ENCODE measurements at places on chromosomes 2 and 18. TPM values are rescaled to one million over a fixed set of nuclear protein-coding genes. Genes with fewer than 3 reads are reported as not detected.
A peak's percentile ranks its signal among the peaks of the same experiment; 100 is the strongest.

- DNase-seq, result no peak
Measured at GRCh38 chr2:11375689-11376027, 31.2 kb upstream of the ROCK2 start.

DNA sequence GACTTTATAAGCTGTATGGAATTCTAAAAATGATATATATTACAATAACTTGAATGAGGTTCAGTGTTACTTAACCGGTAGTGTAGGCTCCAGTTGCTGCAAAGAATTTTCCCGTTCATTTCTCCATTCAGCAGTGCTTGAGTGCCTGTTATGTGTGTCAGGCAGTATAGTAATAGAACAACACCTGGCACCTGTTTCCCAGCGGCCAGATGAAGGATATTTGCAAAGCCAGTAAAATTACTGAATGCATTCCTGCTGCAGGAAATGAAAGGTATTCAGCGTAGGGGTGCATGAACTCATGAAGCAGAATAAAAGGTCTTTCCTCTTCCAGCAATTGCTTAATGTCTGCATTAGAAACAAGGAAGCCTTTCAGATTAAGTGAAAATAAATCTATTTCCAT lies 18.8 kb downstream of the YPEL5 start:
- DNase-seq, result no peak

GRCh38 chr2:200159357-200159707 lies 147.2 kb upstream of the SPATS2L start:
- no peak for DNase-seq

- no peak for DNase-seq
Measured at GRCh38 chr2:16245481-16246054, 305.2 kb downstream of the MYCN start.

DNA sequence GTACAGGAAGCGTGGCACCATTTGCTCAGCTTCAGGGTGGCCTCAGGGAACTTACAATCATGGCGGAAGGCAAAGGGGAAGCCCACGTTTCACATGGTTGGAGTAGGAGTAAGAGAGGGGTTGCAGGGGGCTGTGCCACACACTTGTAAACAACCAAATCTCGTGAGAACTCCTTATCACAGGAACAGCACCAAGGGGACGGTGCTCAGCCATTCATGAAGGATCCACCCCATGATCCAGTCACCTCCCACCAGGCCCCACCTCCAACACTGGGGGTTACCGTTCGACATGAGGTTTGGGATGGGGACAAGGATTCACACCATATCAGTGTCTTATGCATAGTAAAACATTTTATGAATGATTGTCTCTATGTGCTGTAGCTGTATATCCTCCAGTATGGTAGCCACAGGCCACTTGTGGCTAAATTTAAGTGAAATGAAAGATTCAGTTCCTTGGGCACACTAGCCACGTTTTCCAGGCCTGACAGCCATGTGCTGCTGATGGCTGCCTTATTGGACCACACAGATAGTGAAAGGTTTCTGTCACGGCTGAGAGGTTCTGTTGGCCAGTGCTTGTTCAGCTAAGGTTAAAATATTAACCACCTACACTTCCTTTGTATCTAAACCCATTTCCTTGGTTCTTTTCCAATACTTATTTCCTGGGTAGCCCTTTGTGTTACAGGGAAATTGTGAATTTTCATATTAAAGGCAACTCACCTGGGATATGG lies 77.3 kb downstream of the AGAP1 start:
- DNase-seq, result no peak

GRCh38 chr2:10157293-10157692 lies 34.8 kb downstream of the RRM2 start:
- no peak for DNase-seq

DNA sequence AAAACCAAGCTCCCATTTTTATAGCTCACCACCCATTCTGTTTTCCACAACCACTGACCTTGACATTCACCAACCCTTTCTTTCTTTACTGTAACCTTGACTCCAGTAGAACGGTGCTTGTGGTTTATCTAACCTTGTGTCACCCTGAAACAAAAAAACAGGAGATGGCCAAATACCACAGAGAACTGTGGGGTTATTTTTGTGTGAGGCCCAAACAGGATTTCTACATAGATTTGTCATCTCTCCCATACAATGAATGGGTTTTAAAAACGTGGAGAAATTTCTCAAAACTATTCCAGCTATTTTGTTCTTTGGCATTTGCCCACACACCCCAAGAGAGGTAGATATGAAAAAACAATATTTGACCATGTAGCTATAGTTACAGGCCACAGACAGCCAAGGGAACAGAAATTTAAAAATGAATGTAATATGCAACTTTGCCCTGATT lies 231.3 kb upstream of the TANK start:
- no peak for DNase-seq

DNA sequence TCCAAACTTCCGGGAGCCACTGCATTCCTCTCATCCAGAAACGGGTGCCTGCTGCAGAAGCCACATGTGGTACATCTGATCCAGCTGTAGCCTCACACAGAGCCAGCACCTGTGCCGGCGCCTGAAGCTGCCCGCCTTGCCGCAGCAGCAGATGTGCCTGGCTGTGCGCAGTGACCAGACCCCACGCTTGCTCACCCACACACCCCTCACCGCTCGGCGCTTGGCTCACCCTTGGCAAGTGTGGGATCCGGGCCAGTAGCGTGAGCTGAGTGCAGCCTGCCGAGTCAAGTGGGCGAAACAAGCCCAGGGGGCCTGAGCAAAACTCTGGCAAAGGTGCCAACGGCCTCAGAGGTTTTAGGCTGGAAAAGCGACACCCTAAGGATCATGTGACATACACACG lies 220.1 kb upstream of the TMEFF2 start:
- no peak for DNase-seq

DNA sequence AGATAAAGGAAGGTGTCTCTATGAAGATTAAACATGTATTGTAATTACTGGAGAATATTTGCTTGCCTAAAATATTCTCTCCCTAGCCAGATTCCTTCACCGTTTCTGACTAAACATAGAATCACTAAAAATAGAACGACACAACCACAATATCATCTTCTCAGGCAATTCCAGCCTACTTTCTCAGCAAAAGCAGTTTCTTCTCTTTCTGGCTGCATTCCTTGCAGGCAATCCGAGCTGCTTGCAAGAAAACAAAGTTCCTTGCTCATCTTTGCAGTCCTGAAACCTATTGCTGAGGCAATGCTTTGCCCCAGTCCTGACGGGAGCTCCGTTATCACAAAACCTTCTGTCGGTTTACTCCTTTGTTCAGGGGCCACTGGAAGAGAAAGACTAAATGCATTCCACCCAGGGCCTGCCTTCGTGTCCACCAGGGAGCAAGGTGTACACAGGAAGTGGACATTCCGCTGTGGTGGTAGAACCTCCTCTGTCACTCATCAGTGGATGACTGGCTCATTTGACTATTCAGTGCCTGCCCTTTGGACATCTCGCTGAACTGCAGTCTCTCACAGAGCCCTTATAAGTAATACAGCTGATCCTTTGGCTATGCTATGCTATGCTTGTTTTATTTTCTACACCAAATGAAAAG lies 239.2 kb upstream of the DOK6 start:
- DNase-seq, result no peak

- DNase-seq, result peak; percentile 79
Measured at GRCh38 chr2:150485114-150485870, 2.2 kb downstream of the RND3 start.

DNA sequence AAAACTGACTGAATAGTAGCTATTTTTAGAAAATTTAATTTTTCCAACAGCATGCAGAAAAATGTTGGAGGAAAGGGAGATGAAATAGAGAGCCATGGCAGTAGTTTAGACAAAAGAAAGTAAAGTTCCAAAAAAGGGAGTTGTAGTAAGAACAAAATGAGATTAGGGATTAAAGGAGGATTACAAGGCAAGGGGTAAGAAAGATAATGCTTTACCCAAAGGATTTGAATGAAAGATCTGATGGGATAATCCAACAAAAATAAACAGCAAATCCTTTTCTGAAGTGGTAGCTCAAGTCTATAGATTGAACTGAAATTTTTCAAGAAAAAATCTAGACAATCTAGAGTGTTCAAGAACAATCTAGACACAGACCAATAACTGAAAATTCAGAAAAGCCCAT lies 644.3 kb upstream of the FSHR start:
- DNase-seq, result no peak

DNA sequence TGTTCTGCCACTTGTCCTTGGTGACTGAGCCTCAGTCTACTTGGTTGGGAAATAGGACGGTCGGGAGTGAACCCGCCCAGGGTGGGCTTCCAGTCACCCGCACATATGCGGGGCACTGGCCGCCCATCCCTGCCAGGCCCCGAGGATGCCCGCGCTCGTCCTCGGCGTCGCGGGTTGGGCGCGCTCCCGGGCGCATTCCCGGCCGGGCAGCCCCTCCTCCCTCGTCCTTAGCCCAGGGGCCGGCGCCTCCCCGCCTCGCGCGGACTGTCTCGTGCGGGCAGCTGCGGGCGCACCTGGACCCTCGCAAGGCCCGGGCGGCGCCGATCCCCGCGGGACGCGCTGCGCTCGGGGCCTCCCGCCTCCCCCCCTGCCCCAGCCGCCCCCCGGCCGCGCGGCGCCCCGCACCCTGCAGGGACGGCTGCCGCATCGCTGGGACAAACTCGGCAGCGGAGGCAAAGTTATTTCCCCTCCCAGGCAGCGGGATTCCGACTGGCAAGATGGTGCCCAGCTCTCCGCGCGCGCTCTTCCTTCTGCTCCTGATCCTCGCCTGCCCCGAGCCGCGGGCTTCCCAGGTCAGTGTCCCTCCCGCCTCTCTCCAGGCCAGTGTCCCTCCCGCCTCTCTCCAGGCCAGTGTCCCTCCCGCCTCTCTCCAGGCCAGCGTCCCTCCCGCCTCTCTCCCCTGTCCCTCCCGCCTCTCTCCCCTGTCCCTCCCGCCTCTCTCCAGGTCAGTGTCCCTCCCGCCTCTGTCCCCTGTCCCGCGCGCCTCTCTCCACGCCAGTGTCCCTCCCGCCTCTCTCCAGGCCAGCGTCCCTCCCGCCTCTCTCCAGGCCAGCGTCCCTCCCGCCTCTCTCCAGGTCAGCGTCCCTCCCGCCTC lies at the start of gene FBLN7:
TSS of gene FBLN7 (plus strand) at position 227 of the 874 bp plus-strand sequence. CDS start at position 498, 271 bp downstream.
- no peak for DNase-seq

DNA sequence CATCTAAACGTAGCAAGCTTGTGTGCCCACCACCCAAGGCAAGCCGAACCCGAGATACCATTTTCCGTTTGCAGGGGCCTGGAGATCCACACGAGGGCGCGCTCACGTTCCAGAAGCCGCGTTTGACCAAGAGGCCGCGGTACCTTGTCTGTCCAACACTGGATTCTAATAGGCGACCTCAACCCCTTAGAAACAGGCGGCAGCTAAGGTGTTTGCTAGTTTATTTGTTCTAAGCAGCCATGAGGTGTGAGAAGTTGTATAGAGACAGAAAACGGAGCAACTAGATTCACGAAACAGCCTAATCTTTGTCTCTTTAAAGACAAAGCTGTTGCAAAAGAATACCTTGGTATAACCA lies 4.2 kb downstream of the HOXD11 start:
- peak; percentile 92 for DNase-seq

DNA sequence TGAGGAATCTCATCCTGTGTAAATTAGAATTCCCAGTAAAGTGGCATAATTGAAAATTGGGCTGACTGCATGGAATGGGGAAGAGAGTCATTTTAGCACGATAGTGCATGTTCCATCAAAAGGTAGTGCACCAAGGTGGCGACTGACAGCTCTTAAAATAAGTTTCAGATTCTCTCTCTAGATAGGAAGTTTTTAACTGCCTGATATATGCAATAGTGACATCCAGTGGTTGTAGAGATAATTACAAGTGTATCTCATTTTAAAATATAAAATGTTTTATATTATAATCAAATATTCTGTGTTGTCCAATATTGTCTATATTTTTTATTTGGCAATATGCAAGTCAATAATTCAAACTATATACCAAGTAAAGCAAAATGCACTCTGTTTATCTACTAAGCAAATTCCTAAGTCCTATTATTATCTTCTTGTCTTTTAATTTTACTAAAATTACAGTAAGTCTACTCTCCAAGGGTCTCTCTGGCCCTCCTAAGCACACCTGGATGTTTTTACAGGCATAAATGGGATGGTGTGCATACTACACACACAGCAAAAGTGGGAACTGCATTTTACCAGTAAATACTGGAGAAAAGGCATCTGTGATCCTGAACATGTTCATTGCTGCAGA lies 397.7 kb upstream of the HNRNPA3 start:
- DNase-seq, result no peak

DNA sequence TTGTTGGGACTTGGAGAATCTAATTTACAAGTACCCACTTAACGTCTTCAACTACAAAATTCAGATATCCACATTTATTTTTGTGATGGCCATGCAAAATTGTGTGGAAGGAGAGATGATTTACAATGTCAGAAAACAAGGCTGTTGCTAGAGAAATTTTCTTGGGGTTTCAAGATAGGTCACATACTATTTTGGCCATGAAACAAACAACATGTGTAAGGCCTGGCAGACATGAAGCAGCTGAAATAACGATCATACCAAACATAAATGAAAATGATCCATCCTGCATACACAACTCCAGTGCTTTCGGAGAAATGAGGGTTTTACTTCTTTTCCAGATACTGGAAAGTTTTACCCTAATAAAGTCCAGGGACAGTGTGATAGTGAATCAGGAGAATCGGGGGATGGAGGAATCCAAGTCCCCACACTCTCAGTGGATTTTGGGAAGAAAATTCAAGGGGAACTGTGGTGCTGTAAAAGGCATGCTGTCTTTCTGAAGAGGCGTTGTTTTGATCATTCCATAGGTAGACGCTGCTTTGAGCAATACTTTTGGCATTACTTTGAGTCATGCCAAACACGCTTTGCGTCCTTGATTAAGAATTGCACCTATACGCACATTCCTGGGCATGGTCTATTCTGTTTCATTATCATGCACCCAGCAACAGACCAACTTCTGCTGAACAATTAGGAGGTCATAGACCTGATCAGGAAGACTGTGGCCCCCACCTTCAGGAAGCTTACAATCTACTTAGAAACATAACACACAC lies 79.4 kb downstream of the POU3F3 start:
- no peak for DNase-seq

DNA sequence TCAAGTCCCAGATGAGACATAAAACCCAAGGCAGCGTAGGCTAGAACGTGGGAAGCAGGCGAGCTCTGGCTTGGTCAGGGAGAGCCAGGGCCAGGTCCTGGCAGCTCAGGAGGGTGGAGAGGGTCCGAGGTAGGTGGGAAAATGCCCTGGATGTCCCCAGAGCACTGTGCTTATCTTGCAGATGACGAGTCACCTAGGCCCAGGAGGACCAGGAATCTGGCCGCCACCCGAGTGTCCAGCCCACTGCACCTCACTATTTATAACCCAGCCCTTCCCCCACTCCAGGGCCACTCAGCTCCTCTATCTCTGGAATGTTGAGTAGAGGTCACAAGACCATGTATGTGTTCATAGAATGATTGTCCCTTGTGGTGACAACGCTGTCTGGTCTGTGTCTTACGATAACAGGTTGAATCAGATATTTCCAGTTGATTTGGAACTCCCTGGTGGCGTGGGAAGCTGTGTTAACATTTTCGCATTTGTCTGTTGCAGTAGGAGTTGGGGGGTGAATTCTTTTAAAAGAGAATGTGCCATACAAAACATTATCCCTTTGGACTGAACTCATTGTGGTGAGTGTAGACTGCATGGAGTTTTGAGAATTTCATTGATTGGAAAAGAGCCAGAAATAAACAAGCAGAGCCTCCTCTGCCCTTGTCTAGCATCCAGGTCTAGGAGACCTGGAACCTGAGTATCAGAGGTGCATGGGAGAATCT lies 47.5 kb downstream of the EMILIN2 start:
- DNase-seq, result no peak

The LCT gene
- polyA plus RNA-seq, result 0.03 TPM

The DLGAP1 gene
- polyA plus RNA-seq, result 6.2 TPM

The FBLN7 gene
- 13.6 TPM for polyA plus RNA-seq

The IL1RN gene
- 3.2 TPM for polyA plus RNA-seq
